Hematopoietic multipotent progenitor cell treated with erythropoietin and hydrocortisone succinate and interleukin-3 and kit ligand, for 17 days (in vitro differentiated cells): ENCODE measurements at places on chromosomes 12 and 14.

GRCh38 chr14:101078170-101078891 lies 174.8 kb upstream of the RTL1 start:
- DNase-seq, result no peak

- no peak for DNase-seq
Observed at GRCh38 chr14:68711561-68712309, 81.1 kb downstream of the ZFP36L1 start.

- no peak for DNase-seq
Observed at GRCh38 chr12:3607039-3607720, 116.2 kb downstream of the PRMT8 start.

- DNase-seq, result no peak
Observed at GRCh38 chr12:13241833-13242488, 45.4 kb downstream of the EMP1 start.
